Activated T-helper 9 cell treated with anti-CD3 and anti-CD28 coated beads, Interleukin-2, amount 50 U/mL, for 16 hours (primary cell): ENCODE measurements at places on chromosomes 2 and 18.
A peak's percentile ranks its signal among the peaks of the same experiment; 100 is the strongest.

DNA sequence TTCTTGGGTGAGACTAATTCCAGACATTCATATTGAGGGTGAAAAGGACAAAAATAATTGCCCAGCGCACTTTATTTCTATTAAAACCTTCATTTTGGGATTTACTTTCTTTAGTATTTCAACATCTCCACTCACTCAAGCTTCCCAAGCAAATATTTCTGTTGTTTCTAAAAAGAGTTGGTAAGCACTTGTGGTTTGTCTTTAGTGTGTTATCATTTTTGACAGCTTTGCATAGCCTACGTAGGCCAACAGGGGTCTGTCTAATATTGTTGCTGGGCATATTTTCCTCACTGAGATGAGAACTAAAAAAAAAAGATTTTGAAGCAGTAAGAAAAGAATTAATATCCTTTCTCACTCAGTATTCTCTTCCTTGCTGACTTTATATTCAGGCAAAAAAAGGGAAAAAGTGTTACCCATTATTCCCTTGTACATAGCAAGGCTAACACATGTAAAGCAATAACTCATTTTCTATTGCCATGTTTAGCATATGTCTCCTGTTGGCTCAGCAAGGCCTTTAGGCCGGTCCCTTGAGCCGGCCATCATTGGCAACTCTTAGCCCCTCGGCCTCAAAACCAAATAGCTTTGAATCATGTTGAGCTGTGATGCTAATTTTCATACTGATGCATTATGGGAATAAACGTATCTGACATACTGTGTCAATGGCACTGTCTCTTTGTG is 494.2 kb downstream of the ARHGAP15 start:
- DNase-seq, result no peak

DNA sequence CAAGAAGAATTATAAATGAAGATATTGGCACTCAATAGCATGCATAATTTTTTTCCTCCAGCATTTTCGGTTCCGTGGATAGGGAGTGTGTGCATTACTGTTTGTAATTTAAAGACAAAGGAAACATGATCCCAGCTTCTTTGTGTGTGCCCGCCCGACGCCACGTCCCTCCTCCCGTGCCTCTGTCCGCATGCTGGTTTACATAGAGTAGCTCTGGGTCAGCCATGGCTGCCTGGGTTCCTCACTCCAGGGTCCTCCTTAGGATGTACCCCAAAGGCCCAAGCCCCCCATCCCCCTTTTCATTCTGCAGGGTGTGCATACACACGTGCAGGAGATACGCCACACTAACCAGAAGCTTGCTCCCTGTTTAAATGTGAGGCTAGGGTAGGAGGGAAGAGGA is 214.7 kb downstream of the KLHL29 start:
- no peak for DNase-seq

DNA sequence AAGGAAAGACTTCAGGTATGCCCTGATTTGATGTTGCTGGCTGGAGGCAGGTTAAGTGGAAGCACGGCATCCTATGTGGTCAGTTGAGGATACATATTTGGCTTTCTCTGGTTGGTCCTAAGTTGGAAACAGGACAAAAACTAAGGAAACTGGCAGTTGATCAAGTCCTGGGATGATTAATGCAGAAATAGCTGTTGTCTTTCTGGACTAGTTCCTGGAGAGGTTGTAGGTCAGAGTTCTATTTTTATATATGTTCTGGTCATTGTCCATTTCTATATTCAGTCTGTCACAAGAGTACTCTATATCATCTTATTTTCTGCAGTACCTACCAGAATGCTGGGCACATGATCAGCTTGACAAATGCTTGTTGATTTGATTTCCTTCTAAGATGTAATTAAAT is 4.0 kb upstream of the SLC35F5 start:
- no peak for DNase-seq

DNA sequence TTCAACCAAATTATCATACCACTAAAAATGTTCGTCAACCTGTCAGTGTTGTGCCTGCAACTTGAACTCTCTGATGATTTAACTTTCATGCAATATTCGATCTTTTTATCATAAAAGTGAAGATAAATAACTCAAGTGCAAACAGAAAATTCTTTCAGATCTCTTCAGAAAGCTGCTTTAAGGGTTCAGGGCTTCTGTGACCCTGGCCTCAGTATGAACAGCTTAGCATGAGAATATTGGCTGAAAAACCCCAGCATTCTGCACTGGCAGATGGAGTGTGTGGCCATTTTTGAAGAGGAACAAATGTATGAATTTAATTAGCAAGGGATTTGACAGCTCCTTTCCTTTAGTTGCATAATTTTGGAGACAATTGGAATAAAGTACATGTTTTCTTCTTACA is 851.4 kb upstream of the SOX11 start:
- DNase-seq, result no peak

- no peak for DNase-seq
Observed at GRCh38 chr2:111900859-111901258, 2.5 kb downstream of the MERTK start.

- peak; percentile 5 for DNase-seq
Observed at GRCh38 chr2:47907039-47907781, 912 bp upstream of the FBXO11 start.

DNA sequence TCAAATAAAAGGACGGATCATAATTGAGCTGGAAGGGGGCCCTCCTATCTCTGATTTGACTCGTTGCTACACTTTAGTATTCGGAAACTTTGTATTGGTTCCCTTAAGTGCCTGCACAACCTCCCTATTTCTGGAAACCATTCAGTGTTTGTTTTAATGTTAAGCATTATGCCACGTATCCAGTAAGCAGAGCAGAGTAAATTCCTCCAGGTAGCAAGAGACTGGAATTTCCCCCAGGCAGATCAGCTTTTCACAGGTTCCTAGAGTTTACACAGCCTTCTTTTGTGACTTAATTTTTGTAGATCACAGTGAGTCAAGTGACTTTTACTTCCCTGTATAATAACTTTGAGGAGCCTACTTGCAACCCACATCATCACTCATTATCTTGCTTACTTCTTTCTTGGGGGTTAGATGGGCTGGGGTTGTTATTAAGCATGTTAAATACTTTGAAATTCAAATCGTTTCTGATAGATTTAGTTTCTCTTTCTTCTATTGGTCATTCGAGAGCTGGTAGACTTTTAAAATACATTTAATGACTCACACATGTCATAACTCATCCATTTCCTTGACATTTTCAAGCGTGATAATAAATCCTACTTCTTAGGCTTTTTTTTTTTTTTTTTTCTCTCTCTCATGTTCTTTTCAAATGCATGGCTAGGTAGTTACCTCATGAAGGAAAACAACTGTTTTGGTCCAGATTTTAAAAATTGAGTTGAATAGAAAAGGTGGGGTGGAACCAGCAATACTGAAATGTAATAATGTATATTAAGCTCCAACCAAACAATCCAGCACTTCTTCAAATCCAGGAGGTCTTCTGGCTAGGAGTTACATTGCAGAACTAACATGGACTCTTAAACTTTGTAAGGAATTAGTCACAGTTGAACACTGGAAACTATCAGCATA is 219.3 kb downstream of the NEDD4L start:
- DNase-seq, result no peak

DNA sequence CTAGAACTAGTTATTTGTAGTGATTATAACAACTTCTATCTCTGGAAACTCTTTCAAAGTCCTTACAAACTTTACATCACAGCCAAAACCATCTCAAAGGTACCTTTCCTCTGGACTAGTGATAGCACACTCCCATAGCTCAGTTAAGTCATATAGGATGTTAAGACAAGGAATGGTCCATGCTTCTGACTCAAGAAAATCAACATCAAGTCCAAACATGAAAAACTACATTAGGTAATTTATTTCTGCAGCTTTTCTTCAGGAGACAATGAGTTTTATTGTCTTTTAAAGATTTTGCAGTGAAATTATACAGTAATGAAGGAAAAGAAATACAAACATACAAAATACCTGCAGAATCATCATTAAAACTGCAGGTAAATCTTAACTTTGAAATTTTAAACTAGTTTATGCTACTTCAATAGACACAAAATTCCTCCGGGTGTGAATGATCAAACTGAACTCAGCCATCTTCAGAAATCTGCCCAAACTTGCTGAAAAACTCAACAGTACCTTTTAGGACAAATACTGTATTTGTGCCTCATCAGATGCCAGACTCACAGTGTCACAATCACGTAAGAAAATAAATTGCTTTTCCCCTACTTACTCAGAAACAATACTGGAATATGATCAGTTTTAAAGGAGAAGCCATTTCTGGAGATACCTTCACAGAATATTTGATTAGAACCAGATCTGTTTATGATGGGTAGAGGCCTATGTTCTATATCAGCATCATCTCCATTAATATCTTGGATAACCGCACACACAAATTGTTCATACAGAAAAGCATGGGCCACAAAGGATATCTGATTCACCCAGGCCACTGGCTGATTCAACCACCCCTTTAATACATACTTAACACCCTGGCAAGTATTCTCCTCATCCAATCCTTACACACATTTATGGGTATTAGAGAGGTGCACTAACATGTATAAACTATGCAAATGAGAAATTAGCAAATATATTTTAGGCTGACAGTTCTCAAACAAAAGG is 2.6 kb downstream of the TMEM131 start:
- DNase-seq, result no peak

DNA sequence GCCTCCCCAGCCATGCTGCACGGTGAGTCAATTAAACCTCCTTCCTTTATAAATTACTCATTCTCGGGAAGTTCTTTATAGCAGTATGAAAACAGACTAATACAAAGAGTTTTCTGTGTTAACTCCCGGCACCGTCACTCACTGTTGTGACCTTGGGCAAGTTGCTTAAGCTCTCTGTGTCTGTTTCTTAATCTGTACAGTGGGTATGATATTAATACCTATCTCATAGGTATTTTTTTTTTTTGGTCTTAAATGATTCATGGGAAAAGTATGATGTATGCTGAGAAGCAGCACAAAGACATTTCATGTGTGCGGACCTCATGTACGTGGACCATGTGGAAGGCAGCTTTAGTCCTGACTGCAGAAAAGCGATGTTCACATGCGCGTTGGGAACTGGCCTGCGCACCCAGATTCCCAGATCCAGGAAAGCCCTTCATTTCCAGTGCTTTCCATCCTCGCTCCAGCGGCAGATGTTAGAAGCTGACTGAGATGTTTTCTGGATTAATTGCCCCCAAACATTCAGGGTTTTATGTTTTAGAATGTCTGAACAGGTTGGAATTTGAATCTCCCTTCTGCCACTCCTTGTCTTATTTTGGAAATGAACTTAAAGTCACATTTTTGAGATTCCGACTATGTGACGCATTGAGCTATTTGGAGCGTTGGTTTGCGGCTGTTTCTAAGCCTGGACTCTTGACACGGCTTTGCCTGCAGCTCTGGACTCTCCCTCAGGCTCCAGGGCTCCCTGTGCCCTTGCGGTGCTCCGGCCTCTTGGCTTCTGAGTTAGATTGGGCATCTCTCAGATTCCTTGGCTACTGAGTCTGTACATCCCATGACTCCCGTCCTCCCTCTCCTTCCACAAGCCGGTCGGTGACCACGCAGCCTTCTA is 61.4 kb downstream of the SLC4A3 start:
- DNase-seq, result no peak

GRCh38 chr18:56161566-56162260 is 476.7 kb downstream of the TXNL1 start:
- no peak for DNase-seq

GRCh38 chr2:192286093-192286701 is 91.5 kb upstream of the TMEFF2 start:
- DNase-seq, result no peak

- DNase-seq, result no peak
Observed at GRCh38 chr2:73232403-73233153, 461 bp downstream of the PRADC1 start.

DNA sequence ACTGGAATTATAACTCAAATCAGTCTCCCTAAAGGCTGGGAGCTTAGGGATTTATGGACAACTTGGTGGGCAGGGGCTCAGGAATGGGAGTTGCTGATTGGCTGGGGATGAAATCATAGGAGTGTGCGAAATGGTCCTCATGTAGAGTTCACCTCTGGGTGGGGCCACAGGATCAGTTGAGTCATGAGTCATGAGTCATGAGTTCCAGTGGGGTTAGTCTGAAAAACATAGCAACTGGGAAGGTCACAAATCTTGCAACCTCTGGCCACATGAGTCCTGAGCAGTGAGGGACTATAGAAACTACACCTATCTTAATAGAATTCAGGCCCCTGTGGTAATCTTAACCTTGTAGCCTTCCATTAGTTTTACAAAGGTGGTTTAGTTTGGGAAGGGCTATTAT is 383.3 kb downstream of the RBM43 start:
- DNase-seq, result no peak

DNA sequence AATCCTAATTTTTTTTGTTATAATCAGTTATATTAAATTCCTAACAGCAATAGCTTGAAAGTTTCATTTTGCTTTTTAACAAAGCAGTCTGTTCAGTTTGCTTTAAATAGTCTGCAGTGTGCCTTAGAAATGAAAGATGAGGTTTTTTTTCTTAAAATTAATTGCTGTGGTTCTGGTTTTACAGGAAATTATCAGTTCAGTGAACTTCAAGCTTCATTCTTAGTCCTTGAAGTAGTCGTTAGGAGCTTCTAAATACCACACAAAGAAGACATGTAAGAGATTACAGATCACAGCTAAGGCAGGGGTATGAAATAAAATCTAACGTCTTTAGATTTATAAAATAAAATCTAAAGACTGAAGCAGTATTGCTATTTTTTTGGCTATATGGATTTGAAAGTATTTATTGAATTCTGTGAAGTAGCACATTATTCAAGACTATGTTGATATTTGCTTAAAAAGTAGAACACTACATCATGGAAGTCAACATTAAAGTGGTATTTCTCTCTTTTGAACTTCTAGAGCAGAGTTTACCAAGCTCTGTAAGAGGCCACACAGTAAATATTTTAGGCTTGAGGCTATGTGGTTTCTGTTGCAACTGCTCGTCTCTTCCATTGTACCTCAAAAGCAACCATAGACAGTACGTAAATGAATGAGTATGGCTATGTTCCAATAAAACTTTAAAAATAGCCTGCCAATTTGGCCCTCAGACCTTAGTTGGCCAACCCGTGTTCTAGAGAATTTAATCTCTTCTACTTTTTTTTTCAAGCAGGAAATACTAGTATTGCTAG is 81.5 kb upstream of the STON1 start:
- no peak for DNase-seq

GRCh38 chr2:9463698-9464034 is 10.7 kb upstream of the IAH1 start:
- DNase-seq, result no peak

- no peak for DNase-seq
Observed at GRCh38 chr2:45902781-45903375, 251.4 kb downstream of the PRKCE start.

DNA sequence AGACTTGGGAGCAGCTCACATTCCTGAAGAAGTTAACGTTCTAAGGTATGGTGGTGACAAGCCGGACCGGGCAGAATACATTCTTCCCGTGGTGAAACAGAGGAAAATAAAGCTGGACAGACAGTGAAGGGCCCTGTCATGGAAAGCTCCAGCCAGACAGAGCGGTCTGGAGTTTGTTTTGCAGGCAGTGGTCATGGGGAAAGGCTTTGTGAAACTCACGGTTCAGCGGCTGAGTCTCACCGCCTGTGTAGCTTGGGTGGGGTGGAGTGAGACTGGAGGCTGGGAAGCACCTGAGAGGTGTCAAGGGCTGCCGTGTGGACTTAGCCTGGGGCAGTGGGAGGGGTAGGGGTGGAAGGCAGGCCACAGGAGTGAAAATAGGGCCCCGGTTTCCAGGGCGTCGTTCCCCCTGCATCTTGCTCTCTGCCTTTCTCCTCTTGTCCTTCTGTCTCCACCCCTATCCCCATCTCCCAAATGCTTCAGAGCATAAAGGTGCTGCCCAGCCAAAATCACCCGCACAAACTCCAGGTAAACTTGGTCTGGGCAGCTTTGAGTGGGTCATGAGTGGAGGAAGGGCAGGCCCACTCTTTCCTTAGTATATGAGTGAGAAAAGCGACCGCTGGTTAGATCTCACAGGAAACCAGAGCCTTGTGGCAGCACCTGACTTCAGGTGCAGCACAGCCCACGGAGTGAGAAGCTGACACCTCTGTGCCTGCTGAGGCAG is 11.4 kb upstream of the SLC20A1 start:
- DNase-seq, result no peak
